ENCODE measurements at places on chromosomes 5 and 9.

- peak; percentile 10 for DNase-seq
Observed at GRCh38 chr9:98520221-98520960, 188.3 kb downstream of the GABBR2 start.

DNA sequence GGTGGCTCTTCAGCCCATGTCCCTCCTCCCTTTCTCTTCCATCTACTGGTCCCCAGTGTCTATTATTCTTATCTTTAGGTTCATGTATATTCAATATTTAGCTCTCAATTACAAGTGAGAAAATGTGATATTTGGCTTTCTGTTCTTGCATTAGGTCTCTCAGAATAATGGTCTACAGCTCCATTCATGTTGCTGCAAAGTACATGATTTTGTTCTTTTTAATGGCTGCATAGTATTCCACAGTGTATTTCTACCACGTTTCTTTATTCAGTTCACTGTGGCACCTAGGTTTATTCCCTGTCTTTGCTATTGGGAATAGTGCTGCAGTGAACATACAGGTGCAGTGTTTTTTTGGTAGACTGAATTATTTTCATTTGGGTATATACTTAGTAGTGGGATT is 1308.8 kb downstream of the EFNA5 start:
- no peak for DNase-seq

GRCh38 chr9:83198371-83198770 is 135.4 kb upstream of the RASEF start:
- DNase-seq: no peak

DNA sequence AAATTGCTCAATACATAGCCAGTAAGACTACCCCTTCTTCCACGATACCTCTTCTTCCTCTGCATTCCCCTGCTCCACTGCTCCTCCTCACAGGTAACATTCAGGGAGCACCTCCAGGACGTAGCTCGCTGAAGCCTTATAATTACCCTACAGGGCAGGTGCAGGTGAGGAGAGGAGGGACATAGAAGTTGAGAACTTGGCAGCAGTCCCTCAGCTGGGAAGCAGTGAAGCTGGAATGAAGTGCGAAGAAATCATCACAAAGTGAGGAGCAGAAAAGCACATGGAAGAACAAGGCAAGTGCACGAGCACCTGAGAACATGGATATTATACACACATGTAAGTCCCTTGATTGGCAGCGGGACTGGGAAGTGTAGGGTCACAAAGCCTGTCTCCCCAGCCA is 118.2 kb downstream of the HSD17B3 start:
- no peak for DNase-seq

DNA sequence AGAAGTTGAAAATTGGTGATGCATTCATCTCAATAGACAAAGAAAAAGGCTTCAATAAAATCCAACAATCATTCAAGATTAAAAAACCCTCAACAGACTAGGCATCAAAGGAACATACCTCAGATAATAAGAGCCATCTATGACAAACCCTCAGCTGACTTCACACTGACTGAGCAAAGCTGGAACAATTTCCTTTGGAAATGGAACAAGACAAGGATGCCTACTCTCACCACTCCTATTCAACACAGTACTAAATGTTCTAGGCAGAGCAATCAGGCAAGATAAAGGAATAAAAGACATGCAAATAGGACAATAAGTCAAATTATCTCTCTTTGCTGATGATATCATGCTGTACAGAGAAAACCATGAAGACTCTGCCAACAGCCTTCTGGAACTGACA is 1188.1 kb downstream of the DTWD2 start:
- peak; percentile 59 for DNase-seq

- DNase-seq: peak; percentile 80
Observed at GRCh38 chr5:132369474-132370180, at the start of gene SLC22A5. Gene SLC22A5, plus strand, starts transcription at chr5:132369710. Its CDS starts 263 bp downstream, at chr5:132369973.
